ENCODE measurements at places on chromosomes 5 and 9.

- peak; percentile 24 for DNase-seq
Measured at GRCh38 chr9:134631881-134632280, 9.7 kb upstream of the COL5A1 start.

DNA sequence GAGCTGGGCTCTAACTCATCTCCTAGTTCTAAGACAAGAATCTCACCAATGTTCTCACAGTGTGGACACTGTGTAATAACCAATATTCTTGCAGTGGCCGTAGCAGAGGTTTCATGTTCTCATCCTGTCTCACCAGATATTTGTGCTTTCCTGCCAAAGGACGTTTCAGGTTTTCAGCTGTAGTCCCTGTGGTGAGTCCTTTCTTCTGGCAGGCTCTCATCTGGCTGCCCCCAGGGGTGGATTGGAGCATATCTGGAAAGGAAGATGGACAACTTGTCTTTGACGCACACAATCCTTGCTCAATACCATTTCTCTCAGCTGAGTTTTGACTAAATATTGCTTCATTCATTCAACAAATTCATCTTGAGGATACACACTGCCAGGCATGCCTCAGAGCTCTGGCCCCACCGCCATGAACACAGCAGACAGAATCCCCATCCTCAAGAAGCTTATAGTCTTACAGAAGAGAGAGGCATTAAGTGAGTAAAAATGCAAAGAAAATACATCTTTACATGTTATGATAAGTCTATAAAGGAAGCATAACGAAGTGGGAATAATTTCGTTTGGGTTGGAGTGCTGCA is 33.8 kb upstream of the NEURL1B start:
- no peak for DNase-seq

DNA sequence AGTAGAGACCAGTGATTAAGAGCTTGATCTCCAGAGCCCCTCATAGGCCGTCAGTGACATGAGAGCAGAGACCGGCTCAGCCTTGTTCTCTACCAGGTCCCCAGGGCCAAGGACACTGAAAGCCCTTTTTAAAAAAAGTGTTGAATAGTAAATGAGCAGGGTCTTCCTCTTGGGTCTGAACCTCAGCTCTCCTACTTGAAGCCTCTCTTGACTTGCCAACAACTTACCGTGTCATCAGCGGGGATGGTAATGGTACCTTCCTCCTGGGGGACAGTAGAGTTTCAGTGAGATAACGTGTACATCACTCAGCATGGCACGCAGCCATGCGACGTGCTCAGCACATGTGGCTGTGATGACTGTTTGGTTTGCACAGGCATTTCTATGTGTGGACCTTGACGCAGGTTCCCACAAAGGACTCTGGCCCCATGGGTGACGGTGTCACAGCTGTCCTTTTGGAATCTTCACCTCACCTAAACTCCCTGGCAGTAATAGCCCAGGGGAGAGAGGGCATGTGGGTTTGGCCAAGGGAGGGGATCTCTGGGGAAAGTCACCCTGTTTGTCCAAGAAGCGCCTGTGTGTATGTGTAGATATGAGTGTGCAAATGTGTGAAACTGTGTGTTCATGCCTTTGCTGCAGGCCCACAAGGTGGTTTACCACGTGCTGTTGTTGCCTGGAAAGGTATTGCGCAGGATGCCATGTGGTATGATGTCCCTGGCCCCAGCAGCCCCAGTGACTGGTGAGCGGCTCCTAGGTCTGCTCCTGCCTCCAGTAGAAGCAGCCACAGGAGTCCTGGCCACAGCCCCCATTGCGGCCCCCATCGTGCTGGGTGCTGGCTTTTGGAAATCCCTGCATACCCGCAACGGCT is 18.7 kb downstream of the ERGIC1 start:
- no peak for DNase-seq

- no peak for DNase-seq
Measured at GRCh38 chr5:82622205-82622604, 344.1 kb upstream of the RPS23 start.

DNA sequence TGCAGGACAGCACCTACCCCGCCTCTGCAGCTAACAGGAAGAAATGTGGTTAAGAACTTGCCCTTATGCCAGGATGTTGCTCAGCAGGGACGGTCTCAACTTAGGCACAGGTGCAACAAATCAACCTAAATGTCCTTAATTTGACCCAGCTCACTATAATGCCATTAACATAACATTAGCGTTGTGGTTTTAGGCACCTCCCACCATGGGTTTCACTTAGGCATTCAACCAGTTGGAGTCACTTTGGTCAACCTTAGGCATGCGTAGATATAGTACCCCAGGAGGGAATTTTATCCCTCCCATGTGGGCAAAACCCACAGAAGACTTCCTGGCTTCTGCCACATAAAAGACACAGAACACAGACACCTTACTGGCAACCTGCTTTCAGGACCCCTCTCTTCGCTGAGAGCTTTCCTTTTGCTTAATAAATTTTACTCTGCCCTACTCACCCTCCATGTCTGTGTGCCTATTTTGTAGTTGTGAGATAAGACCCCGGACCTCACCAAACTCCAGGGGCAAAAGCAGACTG is 8.7 kb upstream of the ERAP1 start:
- no peak for DNase-seq

GRCh38 chr5:77024490-77024889 is 5.7 kb upstream of the AGGF1 start:
- no peak for DNase-seq

- DNase-seq, result no peak
Measured at GRCh38 chr5:108093186-108093585, 288.7 kb downstream of the FBXL17 start.

DNA sequence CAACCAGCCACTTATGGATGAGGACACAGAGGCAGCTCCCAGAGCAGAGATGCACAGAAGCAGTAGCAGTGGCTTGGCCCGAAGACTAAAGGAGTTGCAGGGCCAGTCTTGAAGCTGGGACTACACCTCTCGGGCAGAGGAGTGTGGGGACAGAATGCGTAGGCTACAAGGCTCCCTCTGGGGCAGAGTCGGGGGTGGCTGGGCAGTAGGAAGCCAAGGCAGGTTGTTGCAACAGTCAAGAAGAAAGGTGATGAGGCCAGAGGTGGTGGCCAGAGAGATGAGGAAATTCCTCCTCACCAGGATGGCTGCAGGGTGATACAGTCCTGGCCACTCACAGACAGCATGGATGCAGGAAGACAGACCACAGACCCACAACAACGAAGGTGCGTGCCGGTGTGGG is 4.9 kb upstream of the N4BP3 start:
- no peak for DNase-seq

DNA sequence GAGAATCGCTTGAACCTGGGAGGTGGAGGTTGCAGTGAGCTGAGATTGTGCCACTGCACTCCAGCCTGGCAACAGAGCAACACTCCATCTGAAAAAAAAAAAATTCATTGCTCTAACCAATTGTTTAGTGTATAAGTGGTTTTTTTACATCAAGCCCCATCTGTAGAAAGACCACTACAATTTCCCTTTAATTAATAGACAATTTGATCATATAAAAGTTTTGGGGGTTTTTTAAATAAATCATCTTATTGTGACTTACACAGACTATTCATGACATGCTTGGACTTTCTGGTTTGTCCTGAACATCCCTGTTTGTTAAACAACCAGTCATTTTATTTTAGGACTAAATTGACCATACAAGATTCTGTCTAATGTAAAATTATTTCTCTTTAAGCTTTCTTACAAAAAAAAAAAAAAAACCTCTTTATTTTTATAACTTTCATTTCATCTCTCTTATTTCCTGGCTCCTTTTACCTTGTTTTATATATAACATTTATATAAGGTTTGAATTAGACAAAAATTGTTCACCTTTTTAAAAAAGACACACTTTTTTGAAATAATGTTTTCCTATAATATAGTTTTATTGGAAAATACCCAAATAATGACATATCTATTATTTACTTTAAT is 9.8 kb upstream of the FANCC start:
- DNase-seq, result no peak

DNA sequence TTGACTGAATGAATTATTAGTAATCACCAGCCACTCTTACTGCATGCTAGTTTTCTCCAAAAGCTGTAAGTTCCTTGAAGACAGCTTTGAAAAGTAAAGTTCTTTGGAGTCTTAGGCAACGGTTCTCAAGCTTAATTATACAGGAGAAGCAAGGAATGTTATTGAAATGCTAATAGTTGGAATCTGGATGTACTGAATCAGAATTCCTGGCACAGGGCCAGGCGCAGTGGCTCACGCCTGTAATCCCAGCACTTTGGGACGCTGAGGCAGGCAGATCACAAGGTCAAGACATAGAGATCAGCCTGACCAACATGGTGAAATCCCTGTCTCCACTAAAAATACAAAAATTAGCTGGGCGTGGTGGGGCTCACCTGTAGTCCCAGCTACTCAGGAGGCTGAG is 33.4 kb downstream of the GRIA1 start:
- no peak for DNase-seq

DNA sequence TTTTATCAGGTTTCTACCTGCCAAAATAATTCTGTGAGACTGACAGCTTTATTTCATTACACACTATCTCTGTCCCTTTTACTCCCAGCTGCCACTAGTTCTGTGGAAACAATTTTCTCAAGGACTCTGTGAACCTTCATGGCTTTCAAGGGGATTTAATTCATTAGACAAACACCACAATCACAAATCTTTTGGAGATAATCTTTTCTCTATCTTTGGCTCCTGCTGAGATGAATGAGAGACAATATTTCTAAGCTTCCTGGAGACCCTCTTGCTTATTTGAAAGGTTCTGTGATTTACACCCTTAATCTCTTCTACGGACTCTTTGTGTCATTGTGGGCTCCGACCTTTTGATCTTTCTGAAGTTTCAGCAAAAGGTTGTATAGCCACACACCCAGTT is 222.6 kb downstream of the PRDM9 start:
- DNase-seq, result peak; percentile 29

DNA sequence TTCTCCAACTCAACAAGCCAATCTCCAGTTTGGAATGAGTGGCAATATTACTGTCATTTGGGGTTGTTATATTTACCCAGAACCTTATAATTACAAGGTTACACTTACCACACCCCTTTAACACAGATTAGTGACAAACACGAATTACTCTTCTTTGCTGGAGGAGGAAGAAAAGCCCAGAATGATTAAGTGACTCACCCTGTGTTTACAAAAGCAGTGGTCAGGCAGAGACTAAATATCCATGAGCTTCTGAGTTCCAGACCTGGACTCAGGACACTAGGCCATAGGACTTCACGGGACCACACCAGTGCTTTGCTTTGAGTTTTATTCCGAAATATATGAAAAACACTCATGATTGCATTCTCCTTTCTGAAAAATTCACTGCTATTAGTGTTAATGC is 370.8 kb downstream of the TLE1 start:
- no peak for DNase-seq

GRCh38 chr5:123007182-123007581 is 29.3 kb downstream of the PPIC start:
- DNase-seq, result peak; percentile 11

GRCh38 chr9:116000748-116001329 is 152.8 kb upstream of the PAPPA start:
- peak; percentile 62 for DNase-seq

- no peak for DNase-seq
Measured at GRCh38 chr9:137303893-137304382, 1.9 kb upstream of the NRARP start.

GRCh38 chr9:35484406-35484805 is 5.5 kb upstream of the RUSC2 start:
- no peak for DNase-seq

- DNase-seq, result no peak
Measured at GRCh38 chr9:69107771-69108170, 66.3 kb upstream of the TJP2 start.

DNA sequence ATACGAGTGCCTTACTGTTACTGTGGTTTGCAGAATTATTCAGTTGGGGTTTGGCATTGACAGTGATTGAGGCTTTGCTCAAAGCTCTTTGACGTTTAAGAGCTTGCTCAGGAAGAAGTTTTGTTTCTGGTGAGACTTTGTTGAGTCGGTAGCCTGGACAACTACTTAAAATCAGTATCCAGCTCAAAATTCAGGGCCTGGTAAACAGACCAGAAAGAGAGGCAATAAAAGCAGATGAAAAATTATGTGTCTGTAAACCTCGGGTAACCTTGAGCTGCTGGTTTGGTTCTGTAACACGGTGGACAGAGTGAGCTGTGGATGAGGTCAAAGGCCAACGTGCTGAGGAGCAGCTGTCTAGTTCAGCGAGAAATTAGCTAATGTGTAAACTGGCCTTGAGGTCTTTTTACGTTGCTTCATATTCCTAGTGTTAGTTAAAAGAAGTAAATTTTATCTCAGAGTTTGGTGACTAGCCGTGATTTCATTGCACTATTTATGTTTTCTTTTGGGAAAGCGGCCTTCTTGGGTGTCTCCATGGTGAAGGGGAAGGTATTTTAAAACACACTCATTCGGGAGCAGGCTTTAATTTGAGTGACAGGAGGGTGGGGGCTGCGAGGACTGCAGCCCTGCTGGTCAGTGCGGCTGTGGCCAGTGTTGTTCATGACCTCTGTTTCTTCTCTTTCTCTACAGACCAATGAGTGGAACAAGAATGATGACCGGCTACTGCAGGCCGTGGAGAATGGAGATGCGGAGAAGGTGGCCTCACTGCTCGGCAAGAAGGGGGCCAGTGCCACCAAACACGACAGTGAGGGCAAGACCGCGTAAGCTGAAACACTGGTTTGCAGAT is 82.0 kb upstream of the TTC23L start:
- DNase-seq, result no peak

DNA sequence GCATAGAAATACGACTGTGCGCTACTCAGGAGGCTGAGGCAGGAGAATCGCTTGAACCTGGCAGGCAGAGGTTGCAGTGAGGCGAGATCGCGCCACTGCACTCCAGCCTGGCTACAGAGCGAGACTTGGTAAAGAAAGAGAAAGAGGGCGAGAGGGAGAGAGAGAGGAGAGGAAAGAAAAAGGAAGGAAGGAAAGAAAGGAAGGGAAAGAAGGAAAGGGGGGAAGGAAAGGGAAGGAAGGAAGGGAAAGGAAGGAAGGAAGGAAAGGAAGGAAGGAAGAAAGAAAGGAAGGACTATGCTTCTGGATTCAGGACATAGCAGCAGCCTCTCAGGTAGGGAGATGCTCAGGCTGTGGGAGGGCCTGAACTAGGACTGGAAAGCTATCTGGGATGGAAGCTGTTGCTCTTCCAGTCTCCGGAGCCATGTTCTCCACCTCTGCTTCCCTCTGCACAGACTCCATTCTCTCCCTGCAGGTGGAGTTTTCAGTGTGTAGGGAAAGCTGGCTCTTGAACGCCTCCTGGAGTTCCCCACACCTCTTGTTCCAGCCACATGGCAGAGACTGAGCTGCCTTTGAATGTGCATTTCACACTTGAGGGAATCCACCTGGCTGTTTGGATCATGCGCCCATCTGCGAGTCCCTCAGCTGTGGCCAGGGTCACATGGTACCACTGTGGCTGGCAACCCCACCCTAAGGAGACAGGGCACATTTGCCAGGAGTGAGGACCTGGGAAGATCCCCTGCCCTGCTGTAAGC is 9.1 kb downstream of the SWI5 start:
- DNase-seq, result no peak
